Activated CD8-positive, alpha-beta memory T cell treated with anti-CD3 and anti-CD28 coated beads for 24 hours (primary cell): ENCODE measurements at places on chromosomes 11 and 22.
A peak's percentile ranks its signal among the peaks of the same experiment; 100 is the strongest.

DNA sequence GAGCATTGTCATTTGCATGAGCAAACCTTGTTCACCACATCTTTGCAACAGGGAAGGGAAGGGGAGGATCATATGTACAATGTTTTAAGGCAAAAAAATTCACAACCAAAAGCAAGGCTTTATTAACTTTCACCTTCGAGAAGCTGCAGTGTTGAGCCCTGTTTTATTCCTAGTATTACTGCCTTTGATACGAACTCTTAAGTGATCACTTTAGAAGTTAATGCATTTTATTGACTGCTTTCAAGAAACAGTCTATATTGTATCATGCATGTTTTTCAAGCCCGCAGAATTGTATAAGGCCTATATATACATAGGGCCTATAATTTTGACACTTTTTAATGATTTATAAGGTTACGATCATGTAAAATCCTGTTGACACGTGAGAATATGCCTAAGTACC is 117.5 kb upstream of the VPREB1 start:
- DNase-seq = no peak

DNA sequence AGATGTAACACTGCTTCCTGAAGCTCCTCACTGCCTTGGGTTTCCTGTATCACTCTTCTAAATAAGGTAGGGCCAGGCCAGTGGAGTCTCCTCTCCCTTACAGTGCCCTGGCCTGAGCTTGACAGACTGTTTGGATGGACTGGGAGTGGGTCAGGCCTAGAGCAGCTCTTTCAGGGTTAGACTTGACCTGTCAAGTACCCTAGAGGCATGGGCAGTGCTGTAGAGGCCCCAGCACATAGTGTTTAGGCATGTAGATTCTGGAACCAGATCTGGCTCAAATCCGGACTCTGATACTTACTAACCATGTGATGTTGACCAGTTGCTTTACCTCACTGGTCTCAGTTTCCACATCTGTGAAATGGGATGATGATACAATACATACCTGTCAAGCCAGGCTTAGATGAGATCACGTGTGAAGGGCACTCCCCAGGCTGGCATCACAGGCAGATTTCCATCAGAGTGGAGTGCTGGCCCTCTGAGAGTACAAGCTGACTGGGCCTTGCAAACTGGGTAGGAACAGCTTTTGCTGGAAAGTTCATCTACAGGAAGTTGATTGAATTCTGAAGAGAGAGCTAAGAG is 1.4 kb upstream of the MICAL2 start:
- no peak for DNase-seq

DNA sequence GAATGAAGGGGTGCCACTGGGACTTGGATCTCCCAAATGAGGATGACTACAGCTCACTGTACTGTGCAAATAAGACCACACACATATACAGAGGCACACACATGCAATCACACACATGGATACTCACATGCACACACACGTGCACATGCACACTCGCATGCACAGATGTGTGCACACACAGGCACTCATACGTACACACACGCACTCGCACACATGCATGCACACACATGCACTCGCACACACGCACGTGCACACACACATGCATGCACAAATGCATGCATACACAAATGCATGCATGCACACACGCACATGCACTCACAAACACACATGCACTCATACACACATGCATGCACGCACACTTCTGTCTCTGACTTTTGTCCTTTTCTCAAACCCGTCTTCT is 36.0 kb downstream of the TECTA start:
- no peak for DNase-seq

- DNase-seq = no peak
Measured at GRCh38 chr11:130581646-130582045, 133.2 kb downstream of the ADAMTS15 start.

DNA sequence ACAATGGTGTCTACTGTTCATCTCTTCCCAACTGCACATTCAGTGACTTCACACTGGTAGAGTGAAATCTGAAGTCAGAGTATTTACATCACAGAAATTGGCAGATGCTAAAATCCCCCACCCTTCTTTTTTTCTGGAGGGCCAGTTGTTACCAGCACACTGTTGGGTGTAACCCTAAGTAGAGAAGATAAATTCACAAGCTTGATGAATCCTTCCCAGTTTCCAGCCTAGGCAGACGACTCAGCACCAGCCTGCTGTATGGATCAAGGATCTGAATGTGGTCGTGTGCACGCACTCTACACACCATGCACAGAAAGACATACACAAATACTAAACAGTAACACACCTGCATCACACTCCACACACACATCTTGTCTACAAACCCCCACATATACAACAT is 46.0 kb downstream of the ARRB1 start:
- no peak for DNase-seq

- no peak for DNase-seq
Measured at GRCh38 chr11:113673550-113674396, 32.3 kb downstream of the TMPRSS5 start.

- DNase-seq = no peak
Measured at GRCh38 chr11:65810046-65810868, 23.4 kb downstream of the OVOL1 start.

DNA sequence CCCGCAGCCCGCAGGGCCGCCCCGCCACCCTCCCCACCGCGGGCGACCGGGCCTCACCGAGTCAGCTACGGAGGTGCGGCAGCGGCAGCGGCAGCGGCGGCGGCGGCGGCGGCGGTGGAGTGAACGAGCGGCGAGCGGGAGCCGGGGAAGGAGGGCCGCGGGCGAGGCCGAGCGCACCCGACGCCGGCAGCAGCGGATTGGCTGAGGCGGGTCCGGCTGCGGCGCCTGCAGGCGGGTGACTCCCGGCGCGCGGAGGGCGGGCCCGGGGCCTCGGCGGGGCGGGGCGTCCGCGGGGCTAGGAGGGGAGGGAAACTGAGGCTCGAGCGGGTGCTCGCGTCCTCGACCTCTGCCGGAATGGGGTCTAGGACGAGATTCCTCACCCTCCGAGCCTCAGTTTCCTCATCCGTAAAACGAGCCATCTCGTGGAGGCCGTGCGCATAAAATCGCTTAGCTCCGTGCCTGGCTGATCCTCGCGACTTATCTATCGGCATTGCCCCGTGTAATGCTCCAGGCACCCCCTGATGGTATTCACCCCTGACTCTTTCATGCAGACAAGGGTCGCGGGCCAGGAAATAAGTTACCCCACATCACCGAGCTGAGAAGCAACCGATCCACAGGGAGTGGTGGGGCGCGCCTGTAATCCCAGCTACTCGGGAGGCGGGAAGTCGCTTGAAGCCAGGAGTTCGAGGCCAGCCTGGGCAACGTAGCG is at the start of gene CPT1A:
TSS of gene CPT1A (minus strand) at position 199 of the 709 bp plus-strand sequence. CDS start 26,442 bp downstream, outside the sequence.
- DNase-seq = peak; percentile 85

DNA sequence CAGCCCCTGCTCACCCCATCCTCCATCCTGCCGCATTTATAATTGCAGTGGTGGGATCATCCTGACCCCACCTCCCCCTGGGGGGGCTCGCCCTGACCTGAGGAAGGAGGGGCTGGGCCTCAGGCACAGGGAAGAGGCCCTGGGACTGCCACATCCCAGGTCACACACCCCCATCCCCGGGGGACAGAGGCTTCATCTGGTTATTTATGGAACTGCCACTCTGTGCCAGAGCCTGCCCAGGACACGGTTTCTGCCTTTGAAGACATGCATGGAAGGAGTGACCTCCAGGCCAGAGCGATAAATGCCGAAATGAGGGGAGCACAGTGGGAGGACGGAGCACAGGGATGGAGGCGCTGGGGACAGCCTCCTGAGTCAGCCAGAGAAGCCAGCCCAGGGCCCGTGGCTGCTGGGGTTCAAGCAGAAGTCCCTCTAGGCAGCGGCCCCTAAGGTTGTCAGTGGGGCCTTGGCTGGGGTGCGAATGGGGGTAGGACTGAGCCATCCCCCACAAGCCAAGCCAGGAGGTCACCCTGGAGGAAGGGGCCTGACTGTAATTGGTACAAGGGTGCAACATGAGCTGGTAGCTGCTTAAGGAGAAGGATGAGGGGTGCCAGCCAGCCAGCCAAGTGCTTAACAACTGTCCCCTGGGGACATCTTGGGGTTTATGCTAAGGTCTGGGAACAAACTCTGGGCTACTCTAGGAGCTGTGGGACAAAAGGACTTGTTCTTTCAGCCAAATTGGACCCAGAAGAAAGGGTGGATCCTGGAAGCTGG is 51.4 kb upstream of the SHISAL1 start:
- DNase-seq = no peak

DNA sequence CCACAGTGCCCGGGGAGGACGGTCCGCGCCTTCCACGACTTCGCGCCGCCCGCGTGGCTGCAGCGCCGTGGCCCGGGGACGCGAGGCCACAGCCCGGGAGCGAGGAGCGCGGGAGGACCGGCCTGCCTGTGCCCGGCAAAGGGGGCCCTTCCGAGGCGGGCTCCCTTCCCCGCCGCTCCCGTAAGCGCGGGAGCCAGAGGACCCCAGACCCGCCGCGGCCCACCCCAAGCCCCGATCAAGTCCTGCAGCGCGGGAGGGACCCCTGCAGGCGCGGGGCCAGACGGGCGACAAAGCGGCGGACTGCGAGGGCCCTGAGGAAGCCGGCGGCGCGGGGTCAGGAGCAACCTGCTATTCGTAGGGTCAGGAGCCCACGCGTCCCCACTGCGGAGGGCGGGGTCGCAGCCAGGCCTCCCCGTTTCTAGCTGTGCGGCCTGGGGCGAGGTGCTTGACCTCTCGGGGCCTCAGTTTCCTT is 110.3 kb downstream of the WNT7B start:
- peak; percentile 52 for DNase-seq

DNA sequence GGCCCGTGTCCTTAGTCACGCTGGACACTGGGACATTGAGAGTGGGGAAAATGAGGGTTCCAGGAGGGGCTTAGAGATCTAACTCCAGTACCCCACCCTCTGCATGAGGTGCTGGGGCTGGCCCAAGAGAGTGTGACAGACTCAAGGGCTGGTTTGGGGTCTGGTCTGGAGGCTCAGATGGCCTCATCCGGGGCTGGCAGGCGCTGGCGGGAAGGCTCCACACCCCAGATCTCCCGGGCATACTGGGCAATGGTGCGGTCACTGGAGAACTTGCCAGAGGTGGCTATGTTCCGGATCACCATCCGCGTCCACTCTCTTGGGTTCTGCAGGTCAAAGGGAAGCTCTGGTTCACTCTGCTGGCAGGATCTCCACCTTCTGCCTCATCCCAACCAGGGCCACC is 2.5 kb upstream of the RASGRP2 start:
- no peak for DNase-seq

GRCh38 chr22:20729194-20729593 is 44.7 kb upstream of the SERPIND1 start:
- DNase-seq = no peak
